ENCODE measurements at places on chromosomes 2 and 18.

DNA sequence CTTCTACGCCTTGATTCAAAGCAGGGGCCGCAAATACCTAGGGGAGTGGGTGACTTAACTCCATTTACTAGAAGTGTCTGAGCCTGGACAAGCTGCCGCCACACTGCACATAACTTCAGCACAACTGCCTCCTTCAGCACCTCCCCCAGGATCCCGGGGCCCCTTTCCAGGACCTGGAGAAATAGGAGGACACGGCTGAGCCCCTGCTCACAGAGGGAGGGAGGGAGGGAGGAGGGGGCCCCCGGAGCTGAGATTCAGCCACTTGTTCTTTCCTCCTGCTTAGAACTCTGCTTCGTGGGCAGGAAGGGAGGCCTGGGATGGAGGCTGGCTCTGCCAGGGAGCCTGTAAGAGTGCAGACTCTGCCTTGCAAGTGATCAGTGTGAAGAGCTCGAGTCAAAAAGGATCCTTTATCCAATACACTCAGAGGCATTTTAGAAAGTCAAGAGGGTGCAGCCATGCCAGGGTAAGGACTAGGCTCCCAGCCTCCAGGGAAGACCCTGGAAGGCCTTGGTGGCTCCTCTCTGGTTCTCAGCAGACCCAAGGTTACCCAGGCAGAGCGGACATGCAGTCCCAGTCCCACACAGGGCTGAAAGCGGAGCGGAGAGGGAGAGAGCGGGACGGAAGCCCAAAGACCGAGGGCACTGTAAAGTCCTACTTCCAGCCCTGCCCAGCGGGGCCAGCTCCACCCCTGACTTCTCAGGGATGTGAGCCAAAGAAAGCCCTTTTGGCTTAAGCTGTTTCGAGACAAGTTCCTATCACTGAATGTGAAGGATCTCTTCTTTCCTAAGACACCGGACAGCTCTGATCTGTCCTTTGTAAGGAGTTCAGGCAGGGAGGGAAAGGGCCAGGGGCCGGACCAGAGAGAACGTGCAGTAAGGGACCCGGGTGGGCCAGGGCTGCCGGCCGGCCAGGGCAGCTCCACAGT, 8.6 kb upstream of the ARMC9 start:
- no peak for DNase-seq

DNA sequence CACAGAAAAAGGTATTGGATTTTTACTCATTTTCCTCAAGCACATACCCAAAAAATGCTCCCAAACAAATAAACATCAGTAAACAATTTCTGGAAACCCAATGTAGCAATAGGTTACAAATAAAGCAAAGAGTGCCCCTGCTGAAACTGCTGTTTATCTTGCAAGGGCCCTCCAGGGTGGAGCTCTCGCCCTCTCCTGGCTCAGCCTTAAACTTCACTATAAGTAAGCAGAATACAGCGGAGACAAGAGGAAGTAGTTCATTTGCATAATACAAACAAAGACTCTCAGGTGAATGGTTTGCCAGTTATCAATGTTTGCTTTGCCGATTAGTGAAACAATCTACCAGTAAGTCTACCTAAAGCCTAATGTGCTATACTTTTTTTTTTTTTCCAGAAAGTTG, 437.6 kb downstream of the DLGAP1 start:
- DNase-seq = no peak

- peak; percentile 73 for DNase-seq
Measured at GRCh38 chr2:195575879-195576401, 81.1 kb upstream of the SLC39A10 start.

- DNase-seq = no peak
Measured at GRCh38 chr2:116513991-116514390, 1300.5 kb upstream of the DDX18 start.

DNA sequence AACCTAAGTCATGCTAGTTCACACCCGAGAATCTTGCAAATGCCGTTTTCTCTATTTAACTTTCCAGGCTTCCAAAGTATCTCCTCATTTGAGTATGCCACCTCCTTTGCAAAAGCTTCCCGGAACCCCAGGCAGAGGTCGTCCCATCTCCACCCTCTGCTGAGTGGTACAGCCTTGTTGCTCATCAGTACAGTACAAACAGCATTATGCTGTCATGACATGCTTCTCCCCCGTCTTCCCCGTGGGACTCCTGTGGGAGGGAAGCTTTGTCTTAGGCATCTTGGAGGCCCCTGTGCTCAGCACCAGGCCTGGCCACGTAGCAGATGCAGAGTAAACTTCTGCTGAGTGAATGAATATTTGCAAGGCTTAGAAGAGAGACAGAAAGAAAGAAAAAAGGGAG, 102.7 kb downstream of the CDCA7 start:
- DNase-seq = no peak

DNA sequence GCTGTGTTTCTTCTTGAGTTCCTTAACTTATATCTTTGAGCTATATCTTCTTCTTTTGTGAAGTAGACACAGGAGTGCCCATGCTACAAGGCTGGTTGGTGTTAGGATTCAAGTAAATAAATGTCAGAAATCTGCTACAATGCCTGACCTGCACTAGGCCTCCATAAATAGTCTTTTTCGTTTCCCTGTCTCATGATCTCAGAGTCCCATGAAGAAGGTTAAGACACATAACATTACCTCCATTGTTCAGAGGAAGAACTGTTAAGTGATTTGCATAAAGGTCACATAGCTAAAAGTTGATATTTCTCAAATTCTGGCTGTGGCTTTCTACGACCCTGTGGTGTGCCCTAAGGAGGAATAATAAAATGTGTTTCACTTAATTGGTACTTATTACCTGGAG, 228.4 kb downstream of the KCNS3 start:
- DNase-seq = no peak

DNA sequence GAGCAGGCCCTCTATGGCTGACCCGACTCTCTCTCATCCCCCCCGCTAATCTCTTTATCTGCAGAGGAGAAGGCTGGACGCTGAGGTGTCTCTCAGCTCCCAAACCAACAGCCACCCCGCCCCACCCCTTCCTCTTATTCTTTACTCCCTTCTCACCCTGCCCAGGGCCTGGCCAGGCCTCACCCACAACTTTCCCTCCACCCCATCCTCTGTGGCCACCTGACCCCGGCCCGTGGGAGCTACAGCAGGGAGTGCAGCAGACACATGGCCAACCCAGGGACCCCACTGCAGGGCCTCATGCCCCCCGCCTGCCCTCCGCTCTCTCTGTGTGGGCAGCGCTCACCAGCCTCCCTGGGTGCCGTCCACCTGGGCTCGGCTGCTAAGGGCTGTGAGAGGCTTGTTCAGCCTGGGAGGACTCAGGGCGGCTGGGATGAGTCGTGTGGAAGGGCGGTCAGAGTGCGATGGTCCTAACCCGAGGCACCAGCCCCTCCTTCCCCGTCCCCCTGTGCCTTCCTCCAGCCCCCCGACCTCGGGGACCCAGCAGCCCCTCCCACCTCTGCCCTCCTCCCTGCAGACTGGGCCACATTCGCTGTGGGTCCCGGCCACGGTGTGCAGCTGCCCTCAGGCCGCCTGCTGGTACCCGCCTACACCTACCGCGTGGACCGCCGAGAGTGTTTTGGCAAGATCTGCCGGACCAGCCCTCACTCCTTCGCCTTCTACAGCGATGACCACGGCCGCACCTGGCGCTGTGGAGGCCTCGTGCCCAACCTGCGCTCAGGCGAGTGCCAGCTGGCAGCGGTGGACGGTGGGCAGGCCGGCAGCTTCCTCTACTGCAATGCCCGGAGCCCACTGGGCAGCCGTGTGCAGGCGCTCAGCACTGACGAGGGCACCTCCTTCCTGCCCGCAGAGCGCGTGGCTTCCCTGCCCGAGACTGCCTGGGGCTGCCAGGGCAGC, 6.8 kb downstream of the NEU4 start:
- no peak for DNase-seq

- DNase-seq = no peak
Measured at GRCh38 chr2:2889646-2890045, 488.0 kb downstream of the EIPR1 start.

- DNase-seq = no peak
Measured at GRCh38 chr2:64101141-64101591, 43.1 kb downstream of the PELI1 start.

GRCh38 chr2:139790807-139791752, 1010.9 kb upstream of the NXPH2 start:
- DNase-seq = no peak

DNA sequence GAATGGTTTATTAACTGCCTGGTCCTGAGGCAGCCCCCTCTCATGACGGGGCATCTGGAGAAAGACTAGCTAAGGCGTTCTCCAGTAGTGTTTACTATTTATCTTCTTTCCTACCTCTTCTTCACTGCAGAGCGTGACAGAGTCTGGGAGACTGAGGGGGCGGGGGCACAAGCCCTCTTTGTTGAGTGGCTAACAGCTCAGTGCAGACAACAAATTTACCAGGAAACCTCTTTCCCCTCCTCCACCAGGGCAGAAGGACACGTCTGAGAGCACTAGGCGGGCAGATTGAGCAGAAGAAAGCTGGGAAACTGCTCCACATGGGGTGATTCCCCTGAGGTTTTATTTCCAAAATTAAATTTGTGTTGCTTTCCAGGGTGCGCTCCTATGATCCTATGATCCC, 322.1 kb downstream of the CNTNAP5 start:
- DNase-seq = no peak

- no peak for DNase-seq
Measured at GRCh38 chr18:49663899-49664890, 102.3 kb downstream of the LIPG start.

- no peak for DNase-seq
Measured at GRCh38 chr2:85133751-85134254, 611 bp downstream of the TCF7L1 start.

All from kidney epithelial cell (primary cell).